ENCODE measurements at places on chromosomes 13 and 19.

GRCh38 chr13:91726671-91727070 is 328.2 kb downstream of the GPC5 start:
- no peak for DNase-seq

GRCh38 chr13:97627566-97627965 is 193.6 kb downstream of the RAP2A start:
- DNase-seq, result no peak

DNA sequence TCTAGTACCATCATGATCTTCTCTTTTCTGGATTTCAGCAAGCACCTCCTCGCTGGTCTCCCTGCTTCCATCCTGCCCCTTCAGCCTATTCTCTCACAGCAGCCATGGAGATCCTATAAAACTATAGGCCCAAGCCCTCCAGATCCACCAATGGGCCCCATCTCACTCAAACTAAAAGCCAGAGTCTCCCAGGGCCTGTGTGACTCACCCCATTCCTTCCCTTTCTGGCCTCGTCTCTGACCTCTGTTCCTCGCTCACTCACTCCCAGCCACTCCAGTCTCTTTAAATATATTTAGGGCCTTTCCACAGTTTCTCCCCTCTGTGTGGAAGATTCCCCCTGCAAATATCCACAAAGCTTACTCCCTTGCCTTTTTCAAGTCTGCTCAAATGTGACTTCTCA is 89.7 kb downstream of the HSPH1 start:
- DNase-seq, result no peak

GRCh38 chr19:46423188-46423587 is 5.5 kb downstream of the PNMA8C start:
- no peak for DNase-seq

DNA sequence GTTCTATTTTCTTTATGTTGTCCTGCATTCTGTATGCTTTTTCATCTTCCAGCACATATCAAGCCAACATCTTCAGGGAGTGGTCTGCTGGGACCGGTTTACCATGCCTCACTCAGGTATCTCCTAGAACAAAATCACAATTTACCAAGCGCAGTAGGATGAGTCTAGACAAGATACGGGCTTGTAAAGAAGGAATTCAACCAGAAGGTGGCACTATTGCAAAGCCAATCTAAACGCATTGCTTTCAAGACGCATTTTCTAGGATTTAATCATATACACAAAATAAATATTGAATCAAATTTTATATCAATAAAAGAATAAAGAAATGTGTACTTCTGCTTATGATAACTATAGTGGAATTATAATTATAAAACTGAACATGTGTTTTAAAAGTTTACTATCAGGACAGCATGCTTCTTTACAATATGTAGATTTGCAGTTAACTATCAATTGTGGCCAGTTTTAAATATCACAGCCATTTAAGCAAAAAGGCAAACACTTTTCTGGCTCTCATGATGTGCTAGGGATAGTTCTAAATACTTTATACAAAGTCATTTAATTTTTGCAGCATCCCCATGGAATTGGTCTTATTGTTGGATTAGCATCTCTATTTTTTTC is 16.1 kb upstream of the TPP2 start:
- no peak for DNase-seq

GRCh38 chr13:109547942-109548341 is 238.4 kb downstream of the IRS2 start:
- no peak for DNase-seq

GRCh38 chr19:40277356-40278059 is 7.6 kb downstream of the AKT2 start:
- no peak for DNase-seq

- DNase-seq, result no peak
Observed at GRCh38 chr13:37601648-37602440, 3.3 kb upstream of the POSTN start.

DNA sequence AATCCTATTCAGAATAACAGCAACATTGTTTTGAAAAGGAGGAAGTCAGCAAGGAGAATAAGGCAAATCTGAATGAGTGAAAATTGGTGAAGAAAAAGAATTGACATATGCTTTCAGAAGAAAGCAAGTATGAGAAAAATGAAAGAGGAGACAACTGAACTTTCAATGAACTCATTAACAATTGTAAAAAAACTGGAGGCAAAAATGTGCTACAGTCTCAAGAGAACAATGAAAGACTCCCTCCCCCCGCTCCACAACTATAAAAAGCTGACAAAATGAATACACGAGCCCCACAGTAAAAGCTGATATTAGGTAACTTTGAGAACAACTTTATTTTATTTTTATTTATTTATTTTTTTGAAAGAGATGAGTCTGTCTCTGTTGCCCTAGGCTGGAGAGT is 373.1 kb downstream of the DIAPH3 start:
- no peak for DNase-seq

DNA sequence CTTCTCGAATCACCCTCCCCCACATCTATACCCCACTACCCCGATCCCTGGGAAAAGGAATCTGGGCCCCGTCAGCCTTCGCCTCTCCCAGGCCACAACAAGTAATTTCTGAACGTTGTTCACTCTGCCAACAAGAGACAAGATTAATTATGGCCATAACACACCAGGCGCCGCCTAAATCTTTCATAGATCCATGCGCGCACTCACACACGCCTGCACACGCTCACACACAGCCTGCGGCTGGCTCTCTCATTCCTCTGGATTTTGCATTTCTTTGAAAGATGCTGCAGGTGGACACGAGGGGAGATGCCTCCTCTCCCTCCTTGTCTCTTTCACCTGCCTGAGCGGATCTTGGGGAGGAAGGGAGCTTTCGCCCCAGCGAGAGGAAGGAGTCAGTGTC is 17.1 kb downstream of the ZNRF4 start:
- no peak for DNase-seq

Measured in activated CD4-positive, alpha-beta T cell treated with anti-CD3 and anti-CD28 coated beads for 24 hours (primary cell).